ENCODE measurements at places on chromosomes 1 and 21.
A peak's percentile ranks its signal among the peaks of the same experiment; 100 is the strongest.

- peak; percentile 38 for DNase-seq
These were observed 417.3 kb downstream of the USH2A start for GRCh38 chr1:216005916-216006315.

DNA sequence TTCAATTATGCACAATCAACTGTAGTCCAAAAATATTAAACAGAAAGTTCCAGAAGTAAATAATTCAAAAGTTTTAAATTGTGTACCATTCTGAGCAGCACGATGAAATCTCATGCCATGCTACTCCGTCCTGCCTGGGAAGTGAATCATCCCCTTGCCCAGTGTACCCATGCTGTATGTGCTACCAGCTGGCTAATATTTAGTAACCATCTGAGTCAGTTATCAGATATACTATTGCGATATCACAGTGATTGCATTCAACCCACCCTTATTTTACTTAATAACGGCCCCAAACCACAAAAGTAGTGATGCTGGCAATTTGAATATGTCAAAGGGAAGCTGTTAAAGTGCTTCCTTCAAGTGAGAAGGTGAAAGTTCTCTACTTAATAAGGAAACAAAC, 56.2 kb downstream of the EVI5 start:
- DNase-seq = peak; percentile 79

DNA sequence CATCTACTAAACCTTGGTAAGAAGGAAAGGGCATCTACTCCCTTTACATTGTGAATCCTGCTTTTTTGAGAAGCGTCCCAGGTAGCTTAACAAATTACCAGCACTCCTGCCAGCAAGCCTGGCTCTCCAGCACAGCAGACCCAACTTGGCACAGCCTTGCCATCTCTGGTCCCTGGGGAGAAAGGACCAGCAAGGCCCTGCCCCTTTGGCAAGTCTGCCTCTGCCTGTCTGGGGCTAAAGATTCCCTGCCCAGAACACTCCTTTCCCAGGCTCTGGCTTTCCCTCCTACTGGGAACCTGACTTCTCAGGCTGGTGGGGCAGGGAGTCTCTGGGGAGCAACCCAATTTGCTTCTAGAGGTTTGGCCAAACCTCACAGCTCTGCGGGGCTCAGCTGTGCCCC, 68.5 kb downstream of the ATP2B4 start:
- no peak for DNase-seq

GRCh38 chr1:160080381-160081100, 797 bp upstream of the KCNJ9 start:
- no peak for DNase-seq

DNA sequence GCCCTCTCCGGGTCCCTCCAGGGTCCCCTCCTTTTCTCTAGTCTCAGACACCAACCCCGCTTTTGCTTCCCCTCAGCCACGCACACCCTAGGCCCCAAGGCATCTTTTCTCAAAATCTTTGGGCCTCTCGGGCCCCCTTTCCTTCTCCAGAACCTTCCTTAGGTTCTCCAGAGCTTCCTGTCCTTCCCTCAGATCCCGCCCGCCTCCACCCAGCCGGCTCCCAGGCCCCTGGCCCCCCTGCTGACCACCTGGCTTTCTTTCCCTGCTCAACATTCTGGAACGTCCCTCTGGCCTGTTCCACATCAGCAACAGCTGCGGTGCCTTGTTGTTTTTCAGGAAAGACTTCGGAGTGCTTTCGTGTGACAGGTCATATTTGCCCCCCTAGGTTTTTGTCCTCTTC, 1.2 kb downstream of the ZDHHC18 start:
- no peak for DNase-seq

- peak; percentile 74 for DNase-seq
These were observed at the start of gene PGLYRP3 for GRCh38 chr1:153312570-153313186. PGLYRP3 (minus strand) TSS chr1:153312952; CDS start chr1:153310665, 2,287 bp downstream.

GRCh38 chr1:103230061-103230460, 121.7 kb upstream of the COL11A1 start:
- no peak for DNase-seq

GRCh38 chr1:161817176-161817730, 51.1 kb downstream of the ATF6 start:
- no peak for DNase-seq
